Stromal cell of bone marrow (primary cell): ENCODE measurements at places on chromosomes 2 and 18.

DNA sequence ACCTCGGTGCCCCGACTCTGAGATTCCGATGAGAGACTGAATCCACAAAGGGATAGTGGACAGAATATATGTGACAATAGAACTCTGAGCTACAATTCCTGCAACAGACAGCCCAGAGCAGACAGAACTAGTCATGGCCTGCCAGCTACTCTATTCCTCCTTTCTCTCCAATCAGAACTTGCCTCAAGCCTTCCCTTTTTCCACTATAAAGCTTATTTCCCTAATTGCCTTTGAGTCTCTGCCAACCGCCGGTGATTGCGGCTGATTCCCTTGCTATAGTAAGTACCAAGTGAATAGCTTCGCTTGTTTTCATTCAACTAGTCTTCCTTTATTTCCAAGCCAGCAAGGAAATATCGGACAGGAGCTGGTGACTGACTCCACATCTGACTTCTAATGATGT, 96.8 kb downstream of the DSC3 start:
- DNase-seq: no peak

DNA sequence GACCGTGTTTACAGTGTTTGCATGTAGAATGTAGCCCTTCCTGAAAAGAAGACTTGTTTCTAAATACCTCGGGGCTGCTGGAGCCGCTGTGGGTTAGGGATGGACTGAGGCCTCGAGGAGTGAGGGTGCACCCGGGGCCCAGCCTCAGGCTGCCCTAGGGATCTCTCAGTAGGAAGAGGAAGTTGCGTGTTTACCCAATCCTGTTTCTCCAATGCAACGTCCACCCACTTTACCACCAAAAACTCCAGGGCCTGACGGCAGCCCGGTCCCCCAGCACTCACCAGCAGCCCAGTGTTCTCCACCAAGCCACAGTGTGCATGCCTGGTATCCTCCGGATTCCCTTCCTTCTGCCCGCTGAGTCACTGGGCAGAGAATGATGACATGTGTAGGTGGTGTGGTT, 255.8 kb downstream of the GLI2 start:
- no peak for DNase-seq

DNA sequence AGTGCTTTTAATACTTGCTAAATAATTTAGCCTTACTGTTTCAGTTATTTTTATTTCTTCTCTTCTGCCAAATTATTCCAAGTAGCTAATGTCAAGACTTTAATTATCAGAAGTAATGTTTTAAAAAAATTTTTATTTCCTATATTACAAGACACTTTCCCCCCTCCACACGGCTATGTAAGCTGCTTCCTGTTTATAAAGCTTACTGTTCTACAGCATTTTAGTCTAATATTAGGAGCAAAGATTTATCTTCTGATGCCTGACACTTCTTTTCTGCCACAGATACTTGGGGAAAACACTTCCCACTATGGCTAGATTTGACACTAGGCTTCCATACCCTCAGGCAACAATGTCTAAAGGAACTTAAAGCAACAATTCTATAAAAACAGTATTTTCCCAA, 62.3 kb downstream of the ROCK1 start:
- no peak for DNase-seq

- no peak for DNase-seq
Observed at GRCh38 chr2:188497726-188498125, 206.1 kb downstream of the GULP1 start.

- peak; percentile 50 for DNase-seq
Observed at GRCh38 chr2:232013701-232014353, 52.3 kb downstream of the DIS3L2 start.

DNA sequence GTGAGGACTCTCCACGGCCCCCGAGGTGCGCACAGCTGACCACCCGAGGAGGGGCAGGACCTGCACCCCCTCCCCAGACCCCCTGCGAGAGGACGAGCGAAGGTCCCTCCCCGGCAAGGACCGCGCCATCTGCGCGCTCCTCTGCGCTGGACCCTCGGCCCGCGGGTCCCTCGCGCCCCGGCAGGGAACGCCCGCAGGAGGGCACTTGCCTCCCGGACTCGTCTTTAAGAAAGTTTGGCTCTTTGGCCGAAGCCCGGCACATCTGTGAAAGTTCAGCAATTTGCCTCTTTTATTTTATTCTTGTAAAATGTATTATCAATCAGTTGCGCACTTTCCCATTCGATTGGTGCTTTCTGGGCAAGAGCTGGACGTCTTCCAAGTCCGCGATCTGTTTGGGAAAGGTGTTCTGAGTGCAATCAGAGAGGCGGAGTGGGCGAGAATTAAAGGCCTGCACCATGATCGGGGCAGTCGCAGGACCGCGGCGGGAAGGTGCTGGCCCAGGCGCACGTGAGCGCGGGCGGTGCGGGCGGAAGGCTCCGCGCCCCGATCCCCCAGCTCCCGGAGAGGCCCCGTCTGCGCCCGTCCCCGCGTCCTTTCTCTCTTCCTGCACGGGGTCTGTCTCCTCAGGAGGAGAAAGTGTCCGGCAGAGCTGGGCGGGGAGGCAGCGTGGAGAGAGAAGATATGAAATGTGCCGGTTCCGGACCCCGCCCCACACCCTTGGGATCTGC, 1.6 kb upstream of the ALKAL2 start:
- no peak for DNase-seq

DNA sequence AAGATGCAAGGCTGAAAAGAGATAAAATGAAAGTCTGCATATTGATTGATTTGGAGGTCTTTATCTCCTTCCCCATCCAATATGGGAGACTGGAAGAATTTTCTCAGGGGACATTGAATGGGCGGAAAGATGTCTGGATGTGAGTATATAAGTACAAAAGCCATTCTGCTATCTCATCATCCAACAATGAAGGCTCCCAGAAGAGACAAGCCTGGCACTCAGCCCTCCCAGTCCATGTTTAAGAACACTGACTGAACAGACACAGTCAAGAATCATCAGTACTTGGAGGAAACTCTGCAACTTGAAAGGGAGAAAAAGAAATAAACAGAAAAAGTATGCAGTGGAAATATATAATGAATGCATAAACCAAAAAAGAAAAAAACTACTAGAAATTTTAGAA, 80.9 kb downstream of the PTRHD1 start:
- DNase-seq: no peak

GRCh38 chr2:108615480-108616090, 81.3 kb downstream of the LIMS1 start:
- no peak for DNase-seq

- DNase-seq: peak; percentile 86
Observed at GRCh38 chr2:209473930-209474419, 50.1 kb downstream of the MAP2 start.

DNA sequence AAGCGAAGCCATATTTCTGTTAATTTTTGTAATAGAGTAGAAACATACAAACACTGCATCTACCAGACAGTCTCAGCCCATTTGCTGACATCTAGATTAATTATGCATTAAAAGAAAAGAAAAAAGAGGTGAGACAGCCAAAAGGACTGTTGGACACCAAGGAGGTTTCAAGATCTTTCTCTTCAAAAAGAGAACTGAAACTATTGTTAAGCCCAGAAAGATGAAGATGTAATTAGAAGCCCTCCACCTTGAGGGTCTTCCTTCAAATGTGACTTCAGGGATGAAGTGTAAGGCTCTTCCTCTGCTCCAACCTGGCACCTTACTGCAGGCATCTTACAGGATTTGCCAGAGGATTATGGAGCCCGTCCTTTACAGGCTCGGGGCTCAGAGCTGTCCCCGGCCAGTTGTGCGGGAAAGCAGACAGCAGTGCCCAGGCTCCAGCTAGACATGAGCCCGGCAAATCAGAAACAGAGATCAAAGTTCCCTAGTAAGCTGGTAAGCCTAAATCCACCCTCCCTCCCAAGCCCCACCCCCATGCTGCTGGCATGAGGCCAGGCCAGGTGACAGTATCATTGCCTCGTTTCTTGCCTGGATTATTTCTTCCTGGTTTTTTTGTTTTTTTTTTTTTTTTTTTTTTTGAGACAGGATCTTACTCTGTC, 38.9 kb downstream of the ADI1 start:
- no peak for DNase-seq

DNA sequence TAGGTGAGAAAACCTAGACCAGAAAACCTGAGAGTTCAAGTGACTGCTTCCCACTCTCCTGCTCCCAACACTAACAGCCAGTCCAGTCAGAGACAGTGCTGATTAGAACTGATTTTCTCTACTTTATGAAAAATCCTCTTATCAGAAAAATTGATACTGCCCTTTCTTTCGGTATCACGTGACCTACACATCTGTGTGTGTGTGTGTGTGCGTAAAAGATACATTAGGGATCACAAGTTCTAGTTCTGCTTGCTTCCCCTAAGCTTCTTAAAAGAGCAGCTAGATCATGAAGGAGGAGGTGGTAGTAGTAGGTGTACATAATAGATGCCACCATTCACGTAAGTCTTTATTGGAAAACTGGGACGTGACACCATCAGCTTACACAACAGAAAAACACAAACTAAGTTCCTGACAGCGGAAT, 1.5 kb downstream of the ARL5A start:
- DNase-seq: no peak

- DNase-seq: no peak
Observed at GRCh38 chr2:52955079-52955478, 812.5 kb upstream of the CHAC2 start.

DNA sequence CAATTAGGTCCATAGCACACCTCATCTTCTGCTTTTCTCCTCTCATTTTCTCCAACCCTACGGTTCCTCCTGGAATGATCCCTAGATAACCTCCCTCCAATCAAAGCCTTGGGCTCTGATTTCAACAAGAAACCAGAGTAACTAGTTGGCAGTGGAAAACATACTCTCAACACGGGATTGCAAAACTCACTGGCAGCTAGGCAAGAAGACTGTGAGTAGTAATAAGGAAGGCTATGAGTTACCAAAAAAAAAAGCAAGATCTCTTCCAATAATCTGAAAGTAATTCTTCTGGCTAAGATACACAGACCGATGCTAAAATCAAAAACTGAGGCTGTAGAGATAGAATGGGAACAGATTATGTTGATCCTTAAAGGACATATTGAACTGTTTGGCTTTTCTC, 28.4 kb upstream of the CCDC102B start:
- peak; percentile 82 for DNase-seq

DNA sequence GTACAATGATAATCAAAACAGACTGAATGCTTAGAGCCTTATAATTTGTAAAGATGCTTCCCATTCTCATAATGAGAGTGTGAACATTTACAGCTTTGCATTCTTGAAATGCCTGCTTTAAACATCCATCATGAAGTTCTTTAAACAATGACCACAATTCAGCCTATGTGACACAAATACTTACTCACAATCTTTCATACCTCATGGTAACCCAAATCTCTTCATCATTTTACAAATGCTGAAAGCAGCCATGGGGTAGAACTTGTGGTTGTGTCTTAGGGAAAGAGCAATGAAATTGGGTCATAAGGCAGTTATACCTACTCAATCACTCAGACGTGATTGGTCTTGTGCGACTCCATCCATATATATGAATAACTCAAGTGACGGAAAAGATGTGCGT, 140.7 kb downstream of the RND3 start:
- DNase-seq: no peak

- no peak for DNase-seq
Observed at GRCh38 chr2:236823963-236824362, 254.3 kb downstream of the ACKR3 start.

DNA sequence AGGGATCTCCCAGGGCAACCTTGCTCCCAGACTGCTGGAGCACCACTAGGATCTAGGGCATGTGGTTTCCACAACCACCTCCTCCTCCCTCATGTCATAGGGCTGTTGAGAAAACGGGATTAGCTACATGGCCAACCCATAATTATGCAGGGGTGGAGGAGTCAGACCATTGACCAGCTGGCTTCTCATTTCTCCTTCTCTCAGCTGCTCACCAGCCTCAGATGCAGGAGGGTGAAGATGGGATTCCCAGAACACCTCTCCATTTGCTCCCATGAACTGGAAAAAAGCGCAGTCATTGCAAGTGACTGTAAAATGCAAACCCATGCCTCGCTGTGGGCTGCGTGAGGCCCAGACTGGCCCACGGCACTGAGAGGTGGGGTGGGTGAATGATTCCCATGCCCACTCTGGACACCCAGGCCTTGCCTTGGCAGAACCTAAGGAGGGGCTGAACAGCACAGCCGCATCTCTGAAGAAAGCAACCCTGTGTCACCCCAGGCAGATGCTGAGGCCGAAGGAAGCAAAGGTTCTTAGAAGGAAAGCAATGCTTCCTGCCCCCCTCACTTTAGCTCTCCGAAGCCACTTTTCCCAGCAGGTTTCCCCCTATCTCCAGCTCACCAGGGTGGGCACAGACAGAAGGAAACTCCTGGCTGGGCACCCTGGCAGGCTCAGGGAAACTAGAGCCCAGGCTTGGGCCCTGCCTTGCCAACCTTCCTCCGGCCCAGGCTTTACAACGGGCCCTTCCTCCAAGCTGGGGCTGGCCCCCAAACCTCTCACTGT, 69.6 kb upstream of the RTN4 start:
- DNase-seq: peak; percentile 60

DNA sequence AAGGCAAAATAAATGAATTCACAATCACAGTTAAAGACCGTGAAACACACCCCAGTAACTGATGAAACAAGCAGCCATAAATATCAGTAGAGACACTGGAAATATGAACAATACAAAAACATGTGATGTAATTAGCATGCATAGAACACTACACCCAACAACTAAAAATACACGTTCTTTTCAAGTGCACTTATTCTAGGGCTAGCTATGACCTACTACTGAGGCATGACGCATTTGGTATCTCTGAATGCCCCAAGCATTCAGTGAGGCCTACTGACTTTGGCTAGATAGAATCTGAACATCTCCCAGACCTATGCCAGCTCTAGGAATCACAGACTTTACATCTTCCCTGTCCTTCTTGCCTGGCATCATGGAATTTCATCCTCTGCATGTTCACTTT, 450.0 kb upstream of the ID2 start:
- no peak for DNase-seq
